ENCODE measurements at places on chromosomes 1 and 21. TPM values are rescaled to one million over a fixed set of nuclear protein-coding genes. Genes with fewer than 3 reads are reported as not detected.

GRCh38 chr1:246583448-246584185 is 17.4 kb downstream of the CNST start:
- H3K36me3 ChIP-seq = no peaks in the 10 kb centered on the region
- no peak overlapping the region for H3K4me3 ChIP-seq
- H3K4me1 ChIP-seq = peaks cover 17% of the 10 kb centered on the region
- no peak overlapping the region for H3K27ac ChIP-seq
- no peak for DNase-seq
- H3K27me3 ChIP-seq = no peaks in the 10 kb centered on the region

Gene DMBX1
- not detected for total RNA-seq

- peak overlapping the region; percentile 67 for H3K27ac ChIP-seq
- no peaks in the 10 kb centered on the region for H3K27me3 ChIP-seq
- H3K36me3 ChIP-seq = no peaks in the 10 kb centered on the region
- peak overlapping the region; percentile 16 for H3K4me3 ChIP-seq
- H3K4me1 ChIP-seq = no peaks in the 10 kb centered on the region
Observed at GRCh38 chr21:38267136-38267755, 10.5 kb downstream of the KCNJ15 start.

DNA sequence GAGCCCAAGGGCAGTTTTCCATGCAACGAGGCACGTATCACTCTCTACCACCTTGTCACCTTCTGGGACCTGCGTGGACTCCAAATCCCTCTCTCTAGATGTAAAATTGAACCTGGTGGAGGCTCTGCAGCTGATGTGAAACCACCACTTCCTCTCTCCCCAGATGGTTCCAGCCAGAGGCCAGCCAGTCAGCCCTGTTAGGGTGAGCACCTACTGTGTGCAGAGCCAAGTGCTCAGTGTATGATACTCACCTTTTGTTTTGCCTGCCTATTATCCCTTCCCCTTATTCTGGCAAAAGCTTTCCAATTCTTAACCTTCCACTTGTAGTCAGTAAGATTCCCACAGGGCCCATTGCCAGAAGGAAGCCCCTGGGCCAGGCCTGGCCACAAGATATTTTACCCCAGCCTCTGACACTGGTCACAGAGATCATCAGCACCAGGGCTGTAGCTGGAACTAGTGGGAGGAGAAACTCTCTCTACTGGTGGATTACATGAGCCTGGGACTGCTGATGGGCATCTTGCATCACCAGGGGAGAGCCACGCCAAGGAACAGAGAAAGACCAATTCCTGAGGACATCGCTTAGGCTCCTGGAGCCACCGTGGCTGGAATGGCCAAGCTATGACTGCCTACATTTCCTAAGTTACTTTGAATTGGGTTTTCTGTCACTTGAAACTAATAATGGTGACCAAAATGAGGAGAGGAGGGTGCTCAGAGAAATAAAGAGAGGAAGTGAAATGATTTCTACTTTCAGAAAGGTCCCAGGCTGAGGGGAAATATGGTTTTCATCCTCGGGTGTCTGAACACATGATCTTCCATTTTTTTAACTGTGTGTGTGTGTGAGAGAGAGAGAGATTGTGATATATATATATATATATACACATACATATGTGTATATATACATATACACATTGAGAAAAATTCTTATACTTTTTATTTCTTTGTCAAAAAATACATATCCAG is 26.6 kb upstream of the RD3 start:
- H3K27ac ChIP-seq = no peak overlapping the region
- no peaks in the 10 kb centered on the region for H3K27me3 ChIP-seq
- H3K36me3 ChIP-seq = no peaks in the 10 kb centered on the region

Gene C1QTNF12
- 3.1 TPM for total RNA-seq

- DNase-seq = no peak
- no peak overlapping the region for H3K27ac ChIP-seq
- no peaks in the 10 kb centered on the region for H3K4me1 ChIP-seq
- H3K4me3 ChIP-seq = no peak overlapping the region
- no peaks in the 10 kb centered on the region for H3K36me3 ChIP-seq
- H3K27me3 ChIP-seq = no peaks in the 10 kb centered on the region
Observed at GRCh38 chr1:67988066-67988465, 62.4 kb downstream of the DIRAS3 start.

Gene SLAMF9
- total RNA-seq = not detected

Gene MMEL1
- total RNA-seq = 4.0 TPM

- peaks cover 3% of the 10 kb centered on the region for H3K27me3 ChIP-seq
- H3K36me3 ChIP-seq = no peaks in the 10 kb centered on the region
- H3K4me1 ChIP-seq = no peaks in the 10 kb centered on the region
- DNase-seq = no peak
- H3K4me3 ChIP-seq = no peak overlapping the region
Observed at GRCh38 chr1:18712252-18712600, 81.6 kb downstream of the PAX7 start.

DNA sequence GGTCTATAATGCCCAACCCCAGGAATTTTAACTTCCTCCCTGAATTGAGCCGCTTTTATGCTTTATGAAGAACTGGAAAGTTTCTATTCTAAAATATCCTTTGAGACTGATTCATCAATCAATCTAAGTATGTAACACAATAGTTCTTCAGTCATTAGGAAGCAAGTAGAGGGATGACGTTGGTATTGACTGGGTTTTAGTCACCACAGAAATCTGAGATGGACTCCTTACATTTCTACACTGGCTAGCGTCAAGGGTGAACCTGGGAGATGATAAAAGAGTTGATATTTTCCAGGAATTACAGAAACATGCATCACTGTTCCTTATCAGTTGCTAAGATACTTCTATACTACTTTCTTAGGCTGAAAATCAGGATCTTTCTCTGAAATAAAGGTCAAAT is 308.0 kb downstream of the HMCN1 start:
- no peak overlapping the region for H3K4me3 ChIP-seq
- DNase-seq = no peak
- no peak overlapping the region for H3K27ac ChIP-seq
- H3K36me3 ChIP-seq = no peaks in the 10 kb centered on the region
